ENCODE measurements at places on chromosomes 13 and 19. TPM values are rescaled to one million over a fixed set of nuclear protein-coding genes. Genes with fewer than 3 reads are reported as not detected.

DNA sequence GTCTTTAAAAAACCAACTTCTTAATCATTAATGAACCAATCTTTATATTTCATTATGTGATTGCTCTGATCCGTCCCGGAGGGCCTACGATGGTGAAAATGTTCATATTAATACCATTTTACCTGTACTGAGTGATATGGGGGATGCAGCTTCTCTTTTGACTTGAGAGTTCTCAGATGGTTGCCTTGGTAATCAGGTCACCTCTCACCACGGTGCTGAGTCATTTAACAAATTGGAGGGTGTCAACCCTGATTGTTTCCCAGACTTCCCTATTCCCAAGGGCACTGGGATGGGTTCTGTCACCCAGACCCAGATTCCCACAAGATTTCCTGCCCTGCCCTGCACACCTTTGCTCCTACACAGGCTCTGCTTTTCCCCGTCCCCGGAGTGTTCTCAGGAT lies 128.5 kb upstream of the TMTC4 start:
- no peaks in the 10 kb centered on the region for H3K4me1 ChIP-seq
- no peak for DNase-seq
- no peak overlapping the region for H3K27ac ChIP-seq
- no peaks in the 10 kb centered on the region for H3K27me3 ChIP-seq

Gene KANK3
- 15.4 TPM for total RNA-seq

GRCh38 chr13:113187263-113187669 lies 21.2 kb downstream of the PCID2 start:
- no peak overlapping the region for H3K4me3 ChIP-seq
- H3K27ac ChIP-seq, result no peak overlapping the region
- H3K4me1 ChIP-seq, result no peaks in the 10 kb centered on the region
- H3K36me3 ChIP-seq, result no peaks in the 10 kb centered on the region
- no peaks in the 10 kb centered on the region for H3K27me3 ChIP-seq

Gene ZNF586
- total RNA-seq, result 15.4 TPM

Gene ATXN8OS
- total RNA-seq, result not detected
